ENCODE measurements at places on chromosomes 5 and 9.

GRCh38 chr5:66209794-66210193 lies 65.7 kb downstream of the SREK1 start:
- no peak for DNase-seq

DNA sequence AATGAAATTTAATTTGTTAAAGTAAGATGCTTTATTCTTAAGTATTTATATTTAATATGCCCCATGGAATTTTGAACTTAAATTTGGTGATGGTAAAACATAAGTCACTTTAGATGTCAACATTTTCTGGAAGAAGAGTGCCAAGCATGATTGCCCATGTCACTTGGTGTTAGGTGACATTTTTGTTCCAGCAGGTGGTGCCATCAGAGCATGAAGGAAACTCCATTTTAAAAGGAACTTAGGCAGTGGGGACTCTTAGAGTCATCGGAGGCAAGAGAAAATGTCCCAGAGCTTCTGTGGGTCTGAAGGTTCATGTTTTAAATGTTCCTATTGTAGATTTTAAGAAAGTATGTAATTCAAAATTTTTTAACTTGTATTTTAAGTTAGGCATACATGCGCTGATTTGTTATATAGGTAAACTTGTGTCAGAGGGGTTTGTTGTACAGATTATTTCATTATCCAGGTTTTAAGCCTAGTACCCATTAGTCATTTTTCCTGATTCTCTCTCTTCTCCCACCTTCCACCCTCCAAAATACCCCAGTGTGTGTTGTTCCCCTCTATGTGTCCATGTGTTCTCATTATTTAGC lies 789.3 kb downstream of the SEMA5A start:
- no peak for DNase-seq

DNA sequence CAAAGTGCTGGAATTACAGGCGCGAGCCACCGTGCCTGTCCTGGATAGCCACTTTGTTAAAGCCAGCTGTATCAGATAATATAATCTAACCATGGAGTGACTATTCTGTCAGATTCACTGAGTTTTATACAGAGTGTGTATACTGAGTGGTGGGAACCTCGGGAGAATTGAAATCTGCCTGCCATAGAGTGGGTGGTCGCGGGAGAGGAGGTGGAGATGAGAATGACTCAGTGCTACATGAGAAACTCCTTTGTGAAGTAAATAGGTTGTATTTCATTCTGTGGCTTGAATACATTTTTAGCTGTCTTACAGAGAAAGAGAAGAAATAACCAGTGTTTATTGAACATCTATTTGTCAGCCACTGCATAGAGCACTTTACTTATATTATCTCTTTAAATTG lies 26.4 kb downstream of the ATP6V0E1 start:
- DNase-seq, result no peak

- no peak for DNase-seq
Measured at GRCh38 chr9:107438211-107439031, 51.1 kb downstream of the KLF4 start.

Data from T-helper 22 cell (primary cell).